NT2/D1 (cell line): ENCODE measurements at places on chromosomes 2 and 18.

- peak; percentile 38 for DNase-seq
These were observed 31.6 kb downstream of the TWSG1 start for GRCh38 chr18:9366126-9366714.

- DNase-seq: no peak
These were observed 149.0 kb upstream of the GLI2 start for GRCh38 chr2:120586507-120587278.

DNA sequence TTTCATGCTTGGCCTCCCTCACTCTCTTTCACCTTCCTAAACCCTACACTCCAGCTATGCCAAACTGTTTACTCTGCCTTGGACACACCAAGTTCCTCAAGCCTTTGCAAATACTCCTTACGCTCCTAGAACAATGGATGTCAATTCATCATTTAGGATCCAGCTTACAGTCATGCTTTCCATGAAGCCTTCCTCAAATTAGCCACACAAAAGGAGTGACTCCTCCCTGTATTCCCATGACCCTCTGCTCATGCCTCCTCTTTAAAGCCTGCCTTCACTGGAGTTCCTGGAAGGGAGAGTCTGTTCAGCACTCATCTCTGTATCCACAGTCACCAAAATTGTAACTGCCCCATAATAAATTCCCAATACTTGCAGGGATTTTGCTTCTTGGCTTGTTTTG, 721 bp upstream of the EHD3 start:
- no peak for DNase-seq

- no peak for DNase-seq
These were observed 41.7 kb upstream of the ATL2 start for GRCh38 chr2:38418735-38419134.

DNA sequence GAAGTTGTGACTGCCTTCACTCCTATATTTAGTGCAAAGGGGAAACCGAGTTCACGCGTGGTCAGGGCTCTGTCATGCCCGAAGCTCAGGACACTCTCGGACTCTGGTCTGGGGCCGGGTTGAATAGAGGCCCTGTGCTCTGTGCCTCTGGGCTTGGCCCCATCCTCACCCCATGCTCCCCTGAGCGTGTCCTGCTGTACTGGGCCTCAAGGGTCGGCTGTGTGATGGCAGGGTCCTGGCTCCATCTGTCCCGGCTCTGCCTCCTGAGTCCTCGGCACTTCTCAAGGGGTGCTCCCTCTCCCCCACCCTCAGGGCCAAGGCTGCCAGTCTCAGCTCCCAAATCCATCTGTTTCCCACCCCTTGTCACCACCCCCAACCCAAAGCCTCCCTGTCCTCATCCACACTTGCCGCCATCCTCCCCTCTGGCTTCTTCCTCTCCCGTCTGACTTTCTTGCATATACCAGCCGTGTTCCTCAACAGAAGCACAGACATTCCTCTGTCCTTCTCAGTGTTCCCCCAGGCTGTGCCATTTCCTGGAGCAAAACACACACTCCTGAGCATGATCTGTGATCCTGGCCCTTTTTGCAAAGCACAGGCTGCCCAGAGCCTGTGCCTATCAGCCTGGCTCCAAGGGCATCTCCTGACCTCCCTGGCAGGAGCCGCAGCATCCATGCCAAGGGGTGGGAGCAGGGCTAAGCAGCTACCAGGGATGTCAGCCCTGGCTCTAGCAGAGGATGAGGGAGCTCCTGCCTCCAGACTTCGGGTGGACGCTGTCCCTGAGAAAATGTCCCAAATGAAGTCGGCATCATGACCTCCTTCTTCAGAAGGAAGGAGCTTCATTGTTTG, 64.2 kb upstream of the OTOS start:
- no peak for DNase-seq

GRCh38 chr2:200177971-200178911, 128.3 kb upstream of the SPATS2L start:
- no peak for DNase-seq

DNA sequence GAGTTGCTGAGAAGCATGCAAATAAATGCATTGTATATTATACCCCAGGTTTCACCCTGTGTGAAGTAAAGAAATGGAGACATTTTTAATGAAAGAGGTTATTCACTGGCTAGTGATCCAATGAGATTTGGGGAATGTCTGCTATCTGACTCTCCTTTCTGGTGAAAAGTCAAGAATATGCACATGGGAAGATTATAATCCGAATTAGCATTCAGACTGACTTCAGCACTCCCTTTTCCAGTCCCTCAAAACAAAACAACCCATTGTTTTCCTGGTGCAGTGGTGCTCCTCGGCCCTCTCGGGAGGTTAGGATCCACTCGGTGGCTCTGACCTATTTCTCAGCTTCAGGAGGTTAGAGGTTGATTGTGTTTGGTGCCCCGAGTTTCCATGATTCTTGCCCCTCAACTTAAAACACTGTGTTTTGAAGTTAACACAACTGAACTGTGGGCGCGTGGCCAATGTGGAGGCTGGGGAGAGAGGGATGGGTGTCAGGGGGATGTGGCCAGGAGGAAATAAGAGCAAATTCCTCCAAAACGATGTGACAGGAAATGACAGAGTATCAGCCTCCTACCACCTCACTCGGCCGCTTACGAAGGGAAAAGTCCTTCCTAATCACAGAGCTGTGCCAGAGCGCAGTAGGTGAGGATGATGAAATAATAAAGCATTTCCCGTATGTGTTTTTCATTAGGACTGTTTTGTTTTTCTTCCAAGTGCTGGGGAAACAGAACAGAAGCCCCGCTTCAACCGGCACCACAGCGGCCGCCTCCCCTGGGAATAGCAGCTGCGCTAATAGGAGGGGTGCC, 440.1 kb downstream of the MTX2 start:
- DNase-seq: no peak

DNA sequence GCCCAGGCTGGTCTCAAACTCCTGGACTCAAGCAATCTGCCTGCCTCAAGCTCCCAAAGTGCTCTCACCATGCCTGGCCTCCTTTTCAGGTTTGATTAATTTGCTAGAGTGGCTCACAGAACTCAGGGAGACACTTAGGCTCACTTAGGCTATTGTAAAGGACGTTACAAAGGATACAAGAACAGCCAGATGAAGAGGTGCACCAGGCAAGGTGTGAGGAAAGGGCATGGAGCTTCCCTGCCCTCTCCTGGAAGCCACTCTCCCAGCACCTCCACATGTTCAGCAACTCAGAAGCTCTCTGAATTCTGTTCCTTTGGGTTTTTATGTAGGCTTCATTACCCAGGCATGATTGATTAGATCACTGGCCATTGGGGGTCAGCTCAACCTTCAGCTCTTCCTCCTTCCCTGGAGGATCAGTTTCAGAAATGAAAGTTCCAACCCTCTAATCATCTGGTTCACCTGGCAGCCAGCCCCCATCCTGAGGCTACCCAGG, 78.7 kb upstream of the RGPD5 start:
- no peak for DNase-seq

DNA sequence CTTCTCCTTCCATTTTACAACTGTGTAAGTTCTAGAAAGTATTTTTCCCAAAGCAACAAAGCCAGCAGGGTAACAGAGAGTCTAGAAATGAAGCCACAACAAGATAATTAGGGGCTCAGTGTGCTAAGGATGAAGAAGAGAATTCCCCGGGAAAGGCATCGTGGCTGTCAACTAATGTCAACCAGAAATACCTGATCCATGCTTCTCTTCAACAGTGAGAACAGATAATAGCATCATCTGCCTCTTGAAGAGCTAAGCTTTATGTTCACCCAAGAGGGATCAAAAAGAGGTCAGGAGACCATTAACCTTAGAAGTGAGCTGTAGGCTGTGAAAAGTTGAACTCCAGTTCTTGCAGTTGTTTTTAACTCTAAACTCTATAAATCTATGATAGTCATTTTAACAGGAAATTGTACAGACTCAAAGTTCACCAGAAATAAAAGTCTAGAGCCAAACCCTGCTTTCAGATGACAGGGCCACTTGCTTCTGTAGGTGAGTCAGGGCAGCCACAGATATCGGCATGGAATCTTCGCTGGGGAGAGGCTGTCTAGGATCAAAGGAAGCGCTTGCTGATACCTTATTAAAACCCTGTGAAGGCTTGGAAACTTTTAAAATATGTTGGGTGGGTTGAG, 540.7 kb upstream of the ID2 start:
- DNase-seq: no peak

DNA sequence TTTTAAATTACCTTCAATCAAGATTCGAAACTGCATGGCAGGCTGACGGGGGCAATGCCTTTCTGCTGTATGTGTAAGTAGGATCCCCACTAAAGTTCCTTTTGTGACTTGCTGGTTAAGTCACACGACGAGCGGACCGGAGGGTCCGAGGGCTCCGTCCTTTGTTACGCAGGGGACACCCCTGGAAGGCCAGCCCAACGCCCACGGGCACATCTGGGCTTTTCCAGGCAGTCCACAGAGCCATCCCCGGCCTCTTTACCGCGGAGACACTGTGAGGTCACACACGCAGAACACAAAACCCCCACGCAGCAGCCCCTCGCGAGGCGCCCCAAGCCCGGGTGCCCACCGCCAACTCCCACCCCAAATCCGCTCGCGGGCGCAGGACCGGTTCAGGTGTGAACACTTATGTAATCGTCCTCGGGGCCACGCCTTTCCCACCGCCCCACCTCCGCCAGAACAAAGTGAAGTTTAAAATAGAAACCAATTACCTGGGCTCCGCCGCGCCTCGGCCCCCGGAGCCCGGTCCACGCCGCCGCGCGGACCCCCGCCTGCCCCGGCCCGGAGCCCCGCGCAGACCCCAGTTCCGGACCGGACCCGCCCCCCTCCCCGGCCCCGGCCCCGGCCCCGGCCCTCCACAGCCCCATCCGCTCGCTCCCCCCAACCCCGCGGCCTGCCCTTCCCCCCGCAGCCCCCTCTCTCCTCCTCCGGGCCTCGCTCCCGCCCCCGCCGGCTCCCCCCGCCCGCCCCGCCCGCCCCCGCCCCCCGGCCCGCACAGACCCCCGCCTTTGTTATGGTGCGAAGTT, 4.2 kb downstream of the ZNF516 start:
- no peak for DNase-seq

DNA sequence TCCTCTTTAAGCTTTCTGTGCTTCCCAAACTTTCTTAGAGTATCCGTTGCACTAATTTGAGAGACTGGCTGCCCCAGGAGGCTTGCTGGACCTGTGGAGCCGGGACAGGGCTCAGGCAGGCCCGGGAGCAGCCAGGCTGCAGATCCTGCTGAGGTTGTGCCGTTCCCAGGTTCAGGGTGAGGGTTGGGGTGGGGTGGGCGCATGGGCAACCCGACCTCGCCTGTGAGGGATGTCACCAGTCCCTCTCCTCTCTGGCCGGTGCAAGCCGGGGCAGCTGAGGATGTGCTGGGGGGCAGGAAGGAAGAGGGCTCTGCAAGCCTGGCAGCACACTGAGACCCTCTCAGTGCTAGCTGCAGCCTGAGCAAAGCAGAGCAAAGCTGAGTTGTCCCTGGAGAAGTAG, 57.6 kb downstream of the DYSF start:
- DNase-seq: no peak

- no peak for DNase-seq
These were observed 3.5 kb upstream of the CABLES1 start for GRCh38 chr18:23131693-23132319.

GRCh38 chr18:6078877-6079276, 183.6 kb upstream of the TMEM200C start:
- no peak for DNase-seq

DNA sequence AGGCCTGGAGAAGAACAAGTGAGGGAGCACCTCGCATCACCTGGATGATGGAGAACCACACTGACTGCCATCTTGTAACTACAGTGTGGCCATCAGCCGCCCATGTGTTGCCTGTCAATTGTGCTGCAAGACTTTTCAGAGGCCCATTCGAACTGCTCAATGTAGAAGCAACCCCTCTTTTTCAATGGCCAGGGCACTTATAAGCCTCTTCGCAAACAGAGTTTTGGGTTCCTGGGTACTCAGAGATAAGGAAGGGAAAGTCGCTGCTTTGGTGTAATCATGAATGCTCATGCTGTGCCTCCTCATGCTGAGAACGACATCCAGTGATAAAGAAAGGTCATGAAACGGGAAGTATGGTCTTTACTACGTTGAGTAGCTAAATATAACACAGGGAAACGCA, 143.9 kb upstream of the SLC39A10 start:
- DNase-seq: no peak

DNA sequence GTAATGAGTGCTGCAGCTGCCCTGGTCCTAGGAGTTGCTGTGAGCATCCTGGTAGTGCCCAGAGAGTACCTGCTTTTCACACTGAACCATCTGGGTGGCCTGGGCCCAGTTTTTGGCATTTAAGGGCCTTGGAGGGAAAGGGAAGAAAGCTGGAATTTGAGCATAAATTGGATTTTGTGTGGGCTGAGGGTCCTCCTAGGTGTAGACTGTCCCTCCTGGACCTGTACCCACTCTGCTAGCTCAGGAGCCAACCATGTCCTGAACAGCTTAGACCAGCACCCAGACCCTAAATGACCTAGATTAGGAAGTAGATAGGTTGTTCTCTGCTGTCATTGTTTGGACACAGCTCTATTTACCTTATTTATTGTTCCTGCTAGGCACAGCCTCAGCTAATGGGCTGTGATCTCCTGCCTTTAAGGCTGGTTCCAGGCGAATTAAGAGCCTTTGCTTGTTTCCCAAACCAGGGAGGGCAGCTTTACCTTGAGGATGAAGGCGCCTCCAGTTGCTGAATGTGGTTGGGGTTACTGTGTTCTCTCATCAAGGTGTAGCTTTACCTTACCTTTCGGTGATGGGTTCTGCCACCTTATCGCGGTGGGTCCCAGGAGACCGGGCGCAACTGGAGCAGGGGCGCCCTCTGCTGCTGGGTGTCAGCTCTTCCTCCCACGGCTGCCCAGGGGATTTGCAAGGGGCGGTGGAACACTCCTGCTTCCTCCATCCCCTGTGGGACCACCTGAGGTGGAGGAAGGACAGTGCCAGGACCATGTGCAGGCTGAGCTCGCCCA, 34.4 kb downstream of the ITGA6 start:
- DNase-seq: no peak

DNA sequence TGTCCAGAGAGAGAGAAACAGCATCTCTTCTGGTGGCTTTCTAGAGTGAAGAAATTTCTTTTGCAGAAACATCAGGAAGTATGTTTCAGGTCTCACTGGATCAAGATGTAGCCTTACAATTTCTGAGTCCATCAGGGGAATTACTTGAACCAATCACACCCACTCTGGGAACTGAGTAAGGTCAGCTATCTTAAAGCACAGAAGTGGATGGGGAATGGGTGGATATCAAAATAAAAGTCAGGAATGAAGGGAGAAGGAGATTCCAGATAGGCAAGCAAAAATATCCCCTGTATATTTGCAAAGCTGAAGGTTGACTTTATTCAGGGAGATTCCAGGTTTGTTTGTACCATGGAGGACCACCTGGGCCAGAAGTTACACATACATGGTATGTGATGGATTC, 188.0 kb downstream of the CYRIA start:
- DNase-seq: no peak

DNA sequence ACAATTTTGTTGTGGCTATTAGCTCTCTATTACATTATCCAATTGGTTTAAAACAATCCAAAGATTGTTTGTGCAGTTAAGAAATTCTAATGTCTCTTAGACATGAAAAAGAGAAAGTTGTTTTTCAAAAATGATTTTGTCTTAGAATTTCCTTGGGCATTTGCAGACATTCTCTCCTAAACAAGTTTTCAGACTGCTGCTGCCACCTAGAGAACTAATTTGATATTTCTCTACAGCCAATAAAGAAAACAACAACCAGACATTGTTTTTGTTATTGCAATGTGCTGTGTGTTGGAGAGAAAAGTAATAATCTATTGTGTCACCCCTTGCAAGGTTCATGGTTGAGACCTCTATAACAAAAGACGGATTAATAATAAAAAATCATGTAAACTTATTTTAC, 119.0 kb upstream of the SYT4 start:
- DNase-seq: no peak
